Vein endothelial cell (primary cell): ENCODE measurements at places on chromosomes 16 and 17. TPM values are rescaled to one million over a fixed set of nuclear protein-coding genes. Genes with fewer than 3 reads are reported as not detected.

KRTAP9-8 gene
- not detected in 2 replicates for total RNA-seq

KRT40 gene
- total RNA-seq: not detected in 2 replicates

RNF40 gene
- total RNA-seq: 89.9 and 94.1 TPM in 2 replicates

CYBA gene
- 124 and 270 TPM in 2 replicates for total RNA-seq

MYH11 gene
- not detected in 2 replicates for total RNA-seq

MT1F gene
- total RNA-seq: 0.33 and 0.38 TPM in 2 replicates

BTBD17 gene
- not detected in 2 replicates for total RNA-seq

DDX19B gene
- 35.8 and 47.7 TPM in 2 replicates for total RNA-seq

NOTUM gene
- total RNA-seq: under 0.01 and 0.76 TPM in 2 replicates

TAC4 gene
- not detected in 2 replicates for total RNA-seq

CD300H gene
- not detected in 2 replicates for total RNA-seq

MAPT gene
- total RNA-seq: under 0.01 TPM in 2 replicates

TP53TG3 gene
- not detected in 2 replicates for total RNA-seq

GSE1 gene
- 14.4 and 15.0 TPM in 2 replicates for total RNA-seq

CPHXL2 gene
- not detected in 2 replicates for total RNA-seq

SSTR5 gene
- total RNA-seq: 1.3 TPM in 1 of 2 replicates, not detected in the other

CACNG5 gene
- total RNA-seq: not detected in 2 replicates

FA2H gene
- total RNA-seq: not detected in 2 replicates

THAP11 gene
- total RNA-seq: 25.7 and 28.1 TPM in 2 replicates

EFCAB3 gene
- not detected in 2 replicates for total RNA-seq

TBC1D3I gene
- total RNA-seq: 0.57 TPM in 1 of 2 replicates, not detected in the other

LPCAT2 gene
- 46.7 and 60.0 TPM in 2 replicates for total RNA-seq

TP53TG3B gene
- total RNA-seq: not detected in 2 replicates

ZNF646 gene
- 20.8 and 23.5 TPM in 2 replicates for total RNA-seq

HOXB1 gene
- not detected in 2 replicates for total RNA-seq

TNFSF13 gene
- 1.3 and 2.5 TPM in 2 replicates for total RNA-seq

SPN gene
- not detected in 2 replicates for total RNA-seq

FBXW10 gene
- total RNA-seq: under 0.01 TPM in 1 of 2 replicates, not detected in the other

HBZ gene
- total RNA-seq: not detected in 2 replicates

VAT1L gene
- 1.7 and 2.3 TPM in 2 replicates for total RNA-seq

SOX15 gene
- total RNA-seq: 0.33 TPM in 1 of 2 replicates, not detected in the other

NPIPB5 gene
- total RNA-seq: 97.6 and 166 TPM in 2 replicates

EFNB3 gene
- 1.1 and 1.6 TPM in 2 replicates for total RNA-seq

ASB16 gene
- total RNA-seq: not detected in 2 replicates

SLFN11 gene
- total RNA-seq: 62.4 and 77.9 TPM in 2 replicates

TPSD1 gene
- total RNA-seq: not detected in 2 replicates

CAPNS2 gene
- 1.3 and 1.7 TPM in 2 replicates for total RNA-seq

CACNG3 gene
- not detected in 2 replicates for total RNA-seq

RGS11 gene
- 1.7 and 2.9 TPM in 2 replicates for total RNA-seq

FLYWCH2 gene
- total RNA-seq: 44.9 and 49.0 TPM in 2 replicates

CTRL gene
- 0.57 and 0.65 TPM in 2 replicates for total RNA-seq

KRTAP4-6 gene
- not detected in 2 replicates for total RNA-seq

ZNF385C gene
- not detected in 2 replicates for total RNA-seq

SCRN2 gene
- 27.4 and 41.5 TPM in 2 replicates for total RNA-seq

UTP18 gene
- 27.8 and 37.1 TPM in 2 replicates for total RNA-seq

SLX4 gene
- 5.6 and 6.9 TPM in 2 replicates for total RNA-seq

KCNJ18 gene
- total RNA-seq: not detected in 2 replicates

OTOA gene
- total RNA-seq: under 0.01 and 0.29 TPM in 2 replicates

RCVRN gene
- total RNA-seq: not detected in 2 replicates

DOC2B gene
- total RNA-seq: 1.6 and 3.3 TPM in 2 replicates
